Activated CD8-positive, alpha-beta memory T cell treated with anti-CD3 and anti-CD28 coated beads for 1 hour (primary cell): ENCODE measurements at places on chromosomes 7 and 10.

DNA sequence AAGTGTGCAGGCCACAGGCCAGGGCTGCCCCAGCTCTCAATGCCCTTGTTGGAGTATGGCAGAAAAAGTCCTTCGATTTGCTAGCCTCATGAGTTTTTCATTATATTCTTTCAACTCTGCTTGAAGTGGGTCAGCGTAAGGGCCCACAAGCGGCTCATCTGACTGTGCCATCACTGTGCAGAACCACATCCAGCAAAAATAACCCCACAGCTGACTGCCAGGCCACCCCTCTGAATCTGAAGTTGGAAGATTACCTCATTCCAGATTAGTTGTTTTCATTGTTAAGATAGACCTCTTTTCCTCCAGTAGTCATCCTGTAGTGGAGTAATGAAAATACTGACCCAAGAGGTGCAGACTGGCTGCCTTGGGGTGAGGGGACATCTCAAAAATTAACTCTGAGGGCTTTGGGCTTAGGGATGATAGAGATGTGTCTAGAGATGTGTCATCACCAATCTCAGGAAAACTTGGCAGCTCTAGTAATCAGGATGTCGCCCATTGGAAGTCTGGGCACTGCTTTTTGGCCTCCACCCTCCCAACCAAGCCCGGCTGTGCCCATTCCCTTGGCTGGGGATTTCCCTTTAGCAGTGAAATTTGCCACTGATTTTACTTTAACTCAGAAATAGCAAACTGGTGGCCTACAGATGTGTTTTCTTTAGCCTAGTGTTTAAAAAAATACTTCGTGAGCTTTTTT, 164.3 kb downstream of the LCOR start:
- no peak for DNase-seq

GRCh38 chr7:75072981-75073283, 670 bp downstream of the RCC1L start:
- DNase-seq = no peak

- no peak for DNase-seq
These were observed 177.2 kb upstream of the INHBA start for GRCh38 chr7:41880107-41880506.

- no peak for DNase-seq
These were observed 12.6 kb downstream of the UCMA start for GRCh38 chr10:13221572-13221971.
